ENCODE measurements at places on chromosomes 6 and 20.

- peak; percentile 50 for DNase-seq
These were observed 8.9 kb downstream of the EHMT2 start for GRCh38 chr6:31888276-31889258.

GRCh38 chr6:113651120-113651519 is 206.0 kb upstream of the MARCKS start:
- DNase-seq = no peak

DNA sequence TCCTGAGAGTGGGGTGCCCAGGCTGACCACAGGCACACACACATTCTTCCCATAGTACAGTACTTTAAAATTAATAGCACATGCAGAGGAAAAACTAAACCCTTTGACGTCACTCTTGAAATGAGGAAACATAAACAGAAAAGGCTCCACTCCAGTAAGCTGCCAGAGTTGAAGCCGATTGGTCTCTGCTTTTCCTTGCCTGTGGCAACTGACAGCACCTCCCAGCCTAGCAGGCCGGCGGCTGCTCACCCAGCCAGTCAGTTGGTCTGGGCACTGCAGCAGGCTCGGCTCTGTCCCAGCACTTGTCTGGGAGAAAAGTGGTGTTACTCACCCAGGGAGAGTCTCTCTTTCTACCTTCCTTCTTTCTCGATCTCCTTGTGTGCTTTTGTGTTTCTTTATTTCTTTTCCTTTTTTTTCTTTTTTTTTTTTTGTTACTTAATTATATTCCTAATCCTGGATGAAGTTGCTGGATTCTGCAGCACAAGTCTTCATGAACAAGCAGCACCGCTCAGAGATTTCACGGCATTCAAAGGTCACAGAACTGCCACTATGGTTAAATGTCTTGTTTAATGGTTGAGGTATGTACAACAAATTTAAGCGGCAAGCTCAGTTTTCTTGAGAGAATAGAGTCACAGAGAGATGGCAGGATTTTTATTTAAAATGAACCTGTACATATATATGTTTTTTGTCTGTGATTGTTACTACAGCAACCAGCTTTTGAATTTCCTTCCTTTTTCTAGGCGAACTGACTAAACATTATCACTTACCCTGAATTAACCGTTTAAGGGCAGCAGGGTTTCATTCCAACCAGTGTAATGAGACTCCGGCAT is at the start of gene PDE7B:
Gene PDE7B, plus strand, starts transcription at position 260 of the 830 bp plus-strand sequence.
- DNase-seq = peak; percentile 87

GRCh38 chr6:5411414-5411813 is 150.1 kb downstream of the FARS2 start:
- DNase-seq = no peak

DNA sequence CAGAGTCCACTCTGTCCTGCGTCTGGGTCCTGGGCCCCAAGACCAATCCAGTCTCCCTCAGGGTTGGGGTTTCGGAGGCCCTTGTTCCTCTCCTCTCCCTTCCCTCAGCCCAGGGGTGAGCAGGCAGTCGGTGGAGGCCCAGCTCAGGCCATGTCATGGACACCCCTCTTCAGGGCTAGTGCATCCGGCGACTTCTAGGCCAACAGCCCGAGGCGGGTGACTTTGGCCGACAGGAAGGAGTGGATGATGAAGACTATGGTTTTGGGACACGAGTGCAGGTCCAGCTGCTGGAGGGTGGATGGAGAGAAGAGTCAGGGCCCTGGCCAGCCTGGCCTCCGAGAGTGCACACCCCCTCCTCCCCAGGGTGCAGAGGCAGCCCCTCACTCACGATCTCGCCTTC is 7.0 kb upstream of the CDK5RAP1 start:
- DNase-seq = no peak

DNA sequence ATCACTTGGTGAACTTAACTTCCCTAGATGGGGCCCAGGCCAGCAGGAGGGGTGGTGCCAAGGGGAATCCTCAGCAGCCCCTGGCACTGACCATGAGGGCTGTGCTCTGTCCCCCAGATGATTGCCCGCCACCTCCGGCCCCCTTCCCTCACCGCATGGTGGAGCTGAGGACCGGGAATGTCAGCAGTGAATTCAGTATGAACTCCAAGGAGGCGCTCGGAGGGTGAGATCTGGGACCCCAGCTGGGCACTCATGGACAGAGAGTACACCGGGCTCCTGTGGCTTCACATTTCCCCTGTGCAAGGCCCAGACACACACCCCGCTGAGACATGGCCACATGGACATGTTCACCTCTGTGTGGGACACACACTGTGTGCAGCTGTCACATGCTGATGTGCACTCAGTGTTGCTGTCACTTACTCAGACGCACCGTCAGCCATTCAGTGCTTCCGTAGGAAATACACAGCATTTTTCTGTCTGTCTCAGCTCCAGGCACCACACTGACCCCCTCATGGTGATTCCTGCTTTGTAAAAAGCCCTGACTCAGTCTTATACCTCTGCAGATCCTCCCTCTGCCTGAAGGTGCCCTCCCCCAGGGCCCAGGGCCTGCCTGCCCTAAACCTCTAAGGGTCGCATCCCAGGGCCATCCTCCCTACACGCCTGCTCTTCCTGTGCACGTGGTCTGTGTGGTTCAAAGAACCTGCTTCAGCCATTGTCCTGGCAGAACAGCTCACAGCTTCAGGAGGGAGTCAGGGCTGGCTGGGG is 4.4 kb downstream of the MYLK2 start:
- DNase-seq = no peak
